ENCODE measurements at places on chromosomes 7 and 10.

DNA sequence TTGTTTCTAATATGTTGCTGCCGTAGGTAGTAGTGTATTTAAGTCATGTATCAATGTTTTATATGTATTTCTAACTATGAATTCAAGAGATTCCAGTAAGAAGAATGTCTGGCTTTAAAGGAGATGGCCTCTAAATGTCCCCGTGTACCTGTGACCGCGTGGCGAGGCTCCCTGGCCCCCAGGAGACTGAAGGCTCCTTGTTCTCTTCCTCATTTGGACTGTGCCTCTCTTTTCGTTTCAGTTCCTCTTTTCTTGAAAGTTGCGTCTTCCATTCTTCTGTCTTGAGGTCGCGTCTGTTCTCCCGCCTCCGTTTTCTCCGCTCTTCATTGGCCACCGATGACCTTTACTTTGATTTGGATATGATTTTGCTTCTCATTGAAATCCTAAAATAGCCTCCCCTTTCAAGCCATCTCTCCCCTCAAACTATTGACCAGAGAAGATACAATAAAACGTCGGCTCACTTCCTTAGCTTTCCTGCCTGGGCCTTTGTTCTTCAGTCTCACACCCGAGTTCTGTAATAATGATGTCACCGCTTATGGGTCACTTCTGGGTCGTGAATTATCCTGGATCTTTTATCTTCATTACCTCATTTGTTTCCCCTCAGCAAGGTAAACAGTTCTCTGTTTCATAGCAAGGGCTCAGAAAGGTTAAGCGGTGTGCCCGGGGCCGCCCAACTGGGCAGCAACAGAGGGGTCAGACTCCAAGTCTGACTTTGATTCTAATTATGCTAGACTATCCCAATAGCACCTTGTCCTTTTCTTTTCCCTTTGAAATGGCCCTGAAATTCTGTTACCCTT lies 28.7 kb downstream of the WIPI2 start:
- DNase-seq, result no peak

GRCh38 chr7:6228361-6229229 lies 43.8 kb downstream of the CYTH3 start:
- no peak for DNase-seq

DNA sequence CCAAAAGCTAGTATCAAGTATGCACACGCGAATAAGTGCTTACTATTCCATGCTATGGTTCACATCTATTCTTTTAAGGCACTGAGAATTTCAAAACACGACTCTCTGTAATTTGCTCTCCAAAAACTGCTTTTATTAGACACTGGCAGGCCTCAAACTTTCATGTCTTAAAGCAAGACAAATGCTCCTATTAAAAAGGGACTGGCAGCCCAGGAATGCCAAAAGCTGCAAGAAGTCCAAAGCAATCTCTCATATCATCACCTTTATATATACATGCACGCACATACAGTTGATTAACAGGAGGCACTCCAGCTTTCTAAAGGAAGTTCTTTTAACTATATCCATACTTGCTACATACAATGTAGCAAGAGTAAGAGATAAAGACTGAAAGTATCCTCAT lies 34.8 kb downstream of the UBE2H start:
- DNase-seq, result no peak

GRCh38 chr7:37388811-37389210 lies 59.9 kb downstream of the ELMO1 start:
- DNase-seq, result no peak

GRCh38 chr10:1674501-1674900 lies 62.8 kb downstream of the ADARB2 start:
- DNase-seq, result no peak

- no peak for DNase-seq
Measured at GRCh38 chr7:99404235-99404976, 4.0 kb downstream of the PDAP1 start.

DNA sequence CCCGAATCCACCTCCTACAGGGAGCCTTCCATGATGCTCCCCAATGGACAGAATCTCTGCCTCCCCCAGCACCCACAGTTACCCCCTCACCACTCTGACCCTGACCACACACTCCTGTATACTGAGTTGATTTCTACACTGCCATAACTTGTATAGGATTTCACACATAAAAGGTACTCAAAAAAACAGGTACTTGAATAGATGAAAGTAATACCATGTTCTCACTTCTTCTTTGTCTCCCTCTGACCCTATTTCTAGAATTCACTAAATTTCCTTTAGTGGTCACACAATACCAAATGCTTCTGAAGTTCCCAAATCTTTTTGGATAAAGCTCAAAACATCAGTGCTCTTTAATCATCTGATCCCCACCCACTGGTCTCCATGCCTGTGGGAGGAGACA lies 45.4 kb downstream of the HSPA12A start:
- no peak for DNase-seq

- DNase-seq, result no peak
Measured at GRCh38 chr7:41416208-41416595, 286.7 kb downstream of the INHBA start.

- DNase-seq, result no peak
Measured at GRCh38 chr10:120508393-120508792, 51.4 kb downstream of the PLPP4 start.

GRCh38 chr10:70320751-70321150 lies 36.9 kb upstream of the NPFFR1 start:
- DNase-seq, result no peak

- DNase-seq, result no peak
Measured at GRCh38 chr7:139562961-139563565, 39.6 kb downstream of the CLEC2L start.

DNA sequence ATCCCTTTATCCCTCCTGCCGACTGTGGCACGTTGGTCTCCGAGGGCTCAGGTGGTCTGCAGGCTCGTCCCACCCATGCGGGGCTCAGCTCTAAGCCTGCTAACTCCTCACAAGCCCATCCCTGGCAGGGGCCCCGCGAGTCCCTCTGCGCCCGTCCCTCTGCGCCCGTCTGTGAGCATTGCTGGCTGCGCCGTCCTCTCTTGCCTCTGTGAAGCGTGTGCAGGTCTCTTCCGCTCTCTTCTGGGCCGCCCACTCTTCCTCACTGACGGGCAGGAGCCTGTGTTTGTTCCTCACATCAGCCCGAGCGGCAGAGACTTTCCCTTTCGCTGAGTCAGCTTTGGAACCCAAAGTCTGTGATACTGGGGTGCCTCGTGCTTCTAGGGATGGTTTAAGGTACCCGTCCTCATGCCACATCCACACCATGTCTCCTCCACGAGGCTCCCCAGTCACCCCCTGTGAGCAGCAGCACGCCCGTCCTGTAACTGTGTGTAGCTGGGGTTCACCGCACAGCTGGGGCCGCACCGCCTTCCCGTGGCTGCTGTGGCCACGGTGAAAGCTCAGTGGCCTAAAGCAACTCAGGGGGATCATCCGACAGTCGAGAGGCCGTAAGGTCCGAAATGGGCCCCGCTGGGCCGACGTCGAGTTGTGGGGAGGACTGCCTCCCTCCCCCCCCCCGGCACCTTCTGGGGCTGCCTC lies 35.5 kb downstream of the ADGRA1 start:
- DNase-seq, result no peak

DNA sequence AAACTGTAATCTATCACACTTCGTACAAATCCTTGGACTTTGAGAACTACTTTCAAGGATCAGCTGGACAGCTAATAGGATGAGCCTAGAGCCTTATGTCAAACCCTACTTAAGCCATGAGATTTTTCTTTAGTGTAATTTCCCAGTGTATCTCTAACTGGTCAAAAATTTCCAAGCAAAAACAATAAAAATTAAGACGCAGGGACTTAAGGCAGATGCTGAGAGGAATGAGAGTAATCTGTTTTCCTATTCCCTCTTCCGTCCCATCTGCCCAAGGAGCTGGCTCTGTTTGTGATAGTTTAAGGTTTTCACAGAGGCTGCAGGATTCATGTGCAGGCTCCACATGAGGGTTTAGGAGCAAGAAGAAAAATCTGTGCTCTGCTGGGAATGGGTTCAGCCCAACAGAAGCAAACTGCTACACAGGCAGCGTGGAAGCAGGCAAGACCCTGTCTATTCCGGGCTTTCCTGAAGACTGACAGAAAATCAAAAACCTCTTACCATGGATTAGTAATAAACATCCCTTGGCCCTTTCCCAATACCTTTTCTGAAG lies 62.2 kb downstream of the ARMH3 start:
- DNase-seq, result no peak

DNA sequence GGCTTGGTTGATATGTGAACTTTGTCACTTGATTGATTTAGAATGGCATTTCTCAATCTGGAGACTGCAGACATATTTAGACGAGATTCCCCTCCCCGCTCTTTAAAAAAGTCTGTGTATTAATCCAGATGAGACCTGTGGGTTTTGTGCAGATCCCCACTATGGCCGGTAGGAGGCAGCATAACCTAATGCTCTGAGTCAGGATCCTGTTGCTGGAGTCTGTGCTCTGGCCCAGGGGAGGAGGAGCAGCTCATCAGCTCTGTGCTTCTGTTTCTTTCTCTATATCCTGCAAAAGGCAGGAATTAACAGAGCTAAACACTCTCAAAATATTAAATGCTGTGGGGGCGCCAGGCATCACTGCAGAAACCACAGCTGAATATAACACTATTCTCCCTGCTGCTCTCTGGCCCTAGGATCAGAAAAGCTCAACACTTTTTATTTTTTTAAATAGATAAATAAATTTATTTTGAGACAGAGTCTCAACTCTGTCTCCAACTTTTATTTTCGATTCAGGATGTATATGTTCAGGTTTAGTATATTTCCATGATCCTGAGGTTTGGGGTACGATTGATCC lies 23.9 kb upstream of the SEPHS1 start:
- DNase-seq, result no peak

DNA sequence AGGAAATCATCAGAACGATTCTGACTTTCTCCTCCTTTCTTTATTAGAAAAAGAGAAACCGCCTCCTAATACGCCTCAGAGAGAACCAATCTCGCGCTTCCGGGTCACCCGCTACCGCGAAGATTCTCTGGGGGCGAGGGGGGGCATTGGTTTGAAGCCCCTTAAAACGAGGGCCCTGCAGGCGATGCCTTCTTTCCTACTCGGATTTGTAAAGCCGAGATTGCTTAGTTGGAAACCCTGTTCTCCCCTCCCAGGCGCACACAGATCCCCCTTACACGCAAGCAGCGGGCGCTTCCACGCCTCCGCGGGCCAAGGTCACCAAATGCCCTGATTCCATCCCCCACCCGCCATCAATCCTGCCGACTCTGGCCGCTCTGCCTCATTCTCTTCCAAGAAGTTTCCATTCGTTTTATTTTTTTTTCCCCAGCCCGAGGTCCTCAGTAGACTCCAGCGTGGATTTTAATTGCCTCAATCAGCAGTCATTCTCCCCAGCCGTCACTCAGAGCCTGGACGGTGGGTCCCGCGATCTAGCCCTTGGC lies 1.1 kb upstream of the GAD2 start:
- DNase-seq, result no peak

GRCh38 chr7:70037171-70037933 lies 439.1 kb downstream of the AUTS2 start:
- no peak for DNase-seq

GRCh38 chr7:104986628-104987259 lies 27.3 kb upstream of the KMT2E start:
- DNase-seq, result no peak

DNA sequence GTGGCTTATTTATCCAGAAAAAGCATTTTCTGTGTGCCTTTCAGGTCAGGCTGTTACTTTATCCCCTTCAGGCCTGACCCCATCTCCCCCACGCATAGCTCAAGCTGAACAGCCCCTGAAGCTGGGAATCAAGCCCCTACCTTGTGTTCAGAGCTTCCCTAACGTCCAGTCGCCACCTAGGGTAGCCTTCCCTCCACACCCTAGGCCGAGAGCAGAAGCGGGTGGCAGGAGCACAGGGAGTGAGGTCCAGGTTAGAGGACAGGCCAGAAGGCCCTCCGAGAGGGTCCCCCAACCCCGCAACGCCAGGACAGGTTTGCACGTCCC lies 479 bp upstream of the SEMA4G start:
- no peak for DNase-seq

DNA sequence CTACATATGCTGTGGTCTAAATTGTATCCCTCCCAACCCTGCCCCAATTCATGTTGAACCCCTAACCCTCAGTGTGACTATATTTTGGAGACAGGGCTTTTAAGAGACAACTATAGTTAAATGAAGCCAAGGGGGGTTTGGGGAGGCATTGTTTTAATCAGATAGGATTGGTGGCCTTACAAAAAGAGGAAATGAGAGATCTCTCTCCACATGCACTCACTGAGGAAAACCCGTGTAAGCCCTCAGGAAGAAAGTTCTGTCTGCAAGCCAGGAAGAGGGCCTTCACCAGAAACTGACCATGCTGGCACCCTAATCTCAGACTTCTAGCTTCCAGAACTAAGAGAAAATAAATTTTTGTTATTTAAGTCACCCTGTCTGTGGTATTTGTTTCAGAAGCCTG lies 276.7 kb downstream of the KIF20B start:
- no peak for DNase-seq

DNA sequence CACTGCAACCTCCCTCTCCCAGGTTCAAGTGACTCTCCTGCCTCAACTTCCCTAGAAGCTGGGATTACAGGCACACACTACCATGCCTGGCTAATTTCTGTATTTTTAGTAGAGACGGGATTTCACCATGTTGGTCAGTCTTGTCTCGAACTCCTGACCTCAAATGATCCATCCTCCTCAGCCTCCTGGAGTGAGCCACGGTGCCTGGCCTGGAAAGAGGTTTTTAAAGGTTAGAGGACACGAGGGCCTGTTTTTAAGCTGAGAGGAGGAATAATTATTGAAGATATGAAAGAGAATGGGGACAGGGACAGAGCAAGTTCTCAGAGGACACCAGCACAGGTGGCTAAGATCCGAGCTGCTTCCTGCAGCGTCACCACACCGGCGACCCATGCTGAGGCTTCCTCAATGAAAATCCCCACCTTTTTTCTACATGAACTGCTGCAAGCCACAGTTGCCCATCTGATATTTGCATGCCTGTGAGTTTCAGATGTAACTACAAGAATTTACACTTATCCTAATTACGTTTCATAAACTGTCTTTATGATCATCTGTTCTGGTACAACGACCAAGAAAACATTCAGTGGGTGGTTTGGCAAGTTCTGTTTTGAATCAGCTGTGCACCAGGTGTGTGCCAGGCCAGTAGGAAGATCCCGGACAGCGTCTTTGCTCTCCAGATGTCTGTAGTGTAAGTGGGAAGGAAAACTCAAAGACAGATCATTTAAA lies 76.0 kb downstream of the HIP1 start:
- DNase-seq, result no peak

DNA sequence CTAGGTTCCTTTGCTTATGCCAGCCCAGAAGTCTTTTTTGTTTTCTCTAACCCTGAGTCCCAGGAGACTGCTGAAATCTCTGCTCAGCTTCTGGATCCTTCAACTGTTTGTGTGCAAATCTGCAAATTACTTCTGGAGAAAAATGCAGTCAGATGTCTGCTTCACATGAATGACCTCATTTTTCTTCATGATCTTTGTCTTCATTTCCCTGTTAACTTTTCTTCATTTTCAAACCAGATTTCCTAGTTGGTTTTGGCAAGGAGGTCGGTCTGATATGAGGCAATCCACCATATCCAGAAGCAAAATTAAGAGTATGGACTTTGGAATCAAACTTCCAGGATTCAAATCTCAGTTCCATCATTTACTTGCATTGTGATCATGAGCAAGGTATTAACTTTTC lies 66.8 kb downstream of the ZNF503 start:
- no peak for DNase-seq

DNA sequence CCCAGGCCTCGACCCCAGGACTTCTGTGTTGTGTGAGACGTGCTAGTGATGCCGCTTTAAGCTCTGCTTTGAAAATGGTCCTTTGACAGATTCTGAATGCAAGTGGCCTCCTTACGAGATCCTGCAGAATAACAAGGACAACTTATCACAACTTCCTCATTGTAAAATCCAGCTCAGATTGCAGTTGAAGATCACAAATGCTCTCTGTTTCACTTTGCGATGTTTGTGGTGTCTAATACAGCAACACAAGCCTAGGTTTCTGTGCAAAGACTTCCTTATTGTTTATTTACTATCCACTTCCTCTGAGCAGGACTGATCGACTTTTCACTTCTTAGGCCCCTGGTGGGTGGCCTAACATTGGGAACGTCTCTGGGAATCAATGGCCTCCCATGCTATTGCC lies 31.7 kb upstream of the INSIG1 start:
- DNase-seq, result no peak

All from activated CD8-positive, alpha-beta memory T cell treated with anti-CD3 and anti-CD28 coated beads for 1 hour (primary cell).